Activated CD8-positive, alpha-beta memory T cell treated with anti-CD3 and anti-CD28 coated beads, Interleukin-2, amount 10 ng/mL, durations not matched to agents 7 days and 5 days (primary cell): ENCODE measurements at places on chromosomes 7 and 10. TPM values are rescaled to one million over a fixed set of nuclear protein-coding genes. Genes with fewer than 3 reads are reported as not detected.

DNA sequence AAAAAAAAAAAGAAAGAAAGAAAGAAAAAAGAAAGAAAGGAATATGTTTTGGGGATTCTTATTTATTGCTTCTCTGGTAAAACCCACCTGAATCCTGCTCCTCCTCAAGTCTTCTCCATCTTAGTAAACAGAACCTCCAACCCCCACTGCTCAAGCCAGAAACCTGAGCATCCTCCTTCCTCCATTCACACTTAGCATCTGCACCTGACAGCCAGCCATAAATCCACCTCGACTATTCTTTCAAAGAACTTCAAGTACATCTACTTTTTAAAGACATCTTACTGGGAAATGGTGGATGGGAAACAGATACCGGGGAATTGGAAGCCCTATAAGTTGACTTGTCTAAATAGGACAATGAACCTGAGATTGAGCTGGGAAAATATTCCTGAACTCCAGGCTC lies 519.9 kb upstream of the DPP6 start:
- H3K4me3 ChIP-seq, result no peak overlapping the region
- H3K27ac ChIP-seq, result no peak overlapping the region
- H3K4me1 ChIP-seq, result no peaks in the 10 kb centered on the region
- no peaks in the 10 kb centered on the region for H3K36me3 ChIP-seq

DNA sequence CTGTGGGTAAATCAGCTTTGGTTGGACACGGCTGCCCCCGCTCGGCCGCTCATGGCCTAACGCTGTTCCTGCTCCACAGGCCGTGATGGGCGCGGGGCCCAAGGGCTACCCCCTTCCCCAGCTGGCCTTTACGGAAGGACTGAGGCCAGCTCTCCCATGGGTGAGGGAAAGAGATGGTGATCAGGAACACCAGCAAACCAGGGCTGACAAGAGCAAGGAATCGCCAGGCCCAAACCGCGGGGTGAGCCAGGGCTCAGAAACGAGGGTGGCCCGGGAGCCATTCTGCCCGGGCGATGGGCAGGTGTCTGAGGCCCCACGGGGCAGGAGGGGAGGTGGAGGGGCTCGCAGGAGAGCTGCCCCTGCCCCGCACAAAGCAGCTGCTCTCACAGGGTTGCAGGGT lies 26.6 kb downstream of the GPER1 start:
- DNase-seq, result no peak
- H3K27ac ChIP-seq, result no peak overlapping the region
- no peaks in the 10 kb centered on the region for H3K27me3 ChIP-seq
- no peak overlapping the region for H3K4me3 ChIP-seq
- H3K36me3 ChIP-seq, result no peaks in the 10 kb centered on the region
- no peaks in the 10 kb centered on the region for H3K4me1 ChIP-seq

Gene CYP3A5
- total RNA-seq, result not detected

Gene GNG11
- not detected for total RNA-seq

Gene ZNF804B
- not detected for total RNA-seq

Gene LIPK
- total RNA-seq, result not detected

Gene PRLHR
- total RNA-seq, result not detected

Gene CYP2C8
- total RNA-seq, result not detected

Gene TAS2R3
- 0.70 TPM for total RNA-seq

Gene AGR3
- not detected for total RNA-seq
